ENCODE measurements at places on chromosomes 7 and 10.
A peak's percentile ranks its signal among the peaks of the same experiment; 100 is the strongest.

DNA sequence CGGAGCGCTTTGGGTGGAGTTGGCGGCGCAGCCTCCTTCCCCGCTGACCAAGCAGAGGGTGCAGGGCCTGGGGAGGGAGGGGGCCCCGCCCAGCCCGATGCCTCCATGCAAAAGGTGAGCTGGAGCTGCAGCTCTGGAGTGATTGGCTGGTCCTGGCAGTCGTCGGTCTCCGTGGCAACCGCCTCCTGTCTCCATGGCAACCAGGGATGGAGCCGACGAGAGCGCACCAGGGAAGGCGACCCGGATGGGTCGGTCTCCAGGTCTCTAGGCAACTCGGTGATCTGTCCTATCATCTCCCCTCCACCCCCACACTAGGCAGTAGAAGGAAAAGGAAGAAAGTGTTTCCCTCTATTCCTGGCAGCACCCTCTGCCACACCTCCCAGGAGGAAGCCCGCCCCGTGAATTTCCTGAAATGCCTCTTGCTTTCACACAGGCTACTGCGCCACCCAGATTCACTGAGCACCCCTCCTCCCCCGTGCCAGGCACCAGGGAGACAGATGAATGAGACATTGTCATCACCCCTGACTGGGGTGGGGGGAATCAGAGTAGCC lies 647 bp upstream of the NACAD start:
- peak; percentile 61 for DNase-seq

- DNase-seq: no peak
These were observed 898.5 kb upstream of the KCND2 start for GRCh38 chr7:119374436-119374835.

GRCh38 chr7:129470411-129470810 lies 31.9 kb upstream of the SMKR1 start:
- DNase-seq: no peak

GRCh38 chr10:74113546-74113945 lies 37.1 kb downstream of the AP3M1 start:
- DNase-seq: no peak

- no peak for DNase-seq
These were observed 708.3 kb downstream of the CCSER2 start for GRCh38 chr10:85036661-85037060.

- no peak for DNase-seq
These were observed 179.3 kb downstream of the PFKFB3 start for GRCh38 chr10:6382081-6382480.

GRCh38 chr10:59891349-59891748 lies 15.0 kb downstream of the CCDC6 start:
- no peak for DNase-seq

GRCh38 chr10:43969506-43969905 lies 320.8 kb upstream of the ZNF32 start:
- no peak for DNase-seq

GRCh38 chr7:5424749-5425506 lies 1.3 kb upstream of the TNRC18 start:
- peak; percentile 87 for DNase-seq

DNA sequence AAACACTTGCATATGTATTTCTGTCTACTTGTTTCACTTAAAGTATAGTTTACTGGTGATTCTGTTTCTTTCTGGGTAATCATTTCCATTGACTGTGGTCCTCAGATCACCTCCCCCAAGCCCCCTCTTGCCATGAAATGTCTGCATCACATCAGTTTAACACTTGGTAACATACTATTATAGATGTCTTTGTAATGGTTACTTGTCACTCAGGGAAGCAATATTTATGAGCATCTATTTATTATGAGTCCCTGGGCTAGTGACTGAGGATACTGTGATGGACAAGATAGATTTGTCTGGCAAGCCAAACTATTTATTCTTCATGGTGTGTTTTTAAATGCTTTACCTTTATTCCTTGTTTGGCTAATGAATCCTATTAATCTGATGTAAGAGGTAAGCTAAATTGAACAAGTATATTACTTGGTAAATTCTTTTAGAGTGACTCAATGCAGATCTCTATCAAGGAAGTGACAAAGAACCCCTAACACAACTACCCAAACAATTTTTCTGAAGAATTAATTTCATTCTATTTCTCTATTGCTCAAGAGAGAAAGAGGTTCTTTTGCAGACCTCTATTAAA lies 270.9 kb downstream of the RELN start:
- no peak for DNase-seq

DNA sequence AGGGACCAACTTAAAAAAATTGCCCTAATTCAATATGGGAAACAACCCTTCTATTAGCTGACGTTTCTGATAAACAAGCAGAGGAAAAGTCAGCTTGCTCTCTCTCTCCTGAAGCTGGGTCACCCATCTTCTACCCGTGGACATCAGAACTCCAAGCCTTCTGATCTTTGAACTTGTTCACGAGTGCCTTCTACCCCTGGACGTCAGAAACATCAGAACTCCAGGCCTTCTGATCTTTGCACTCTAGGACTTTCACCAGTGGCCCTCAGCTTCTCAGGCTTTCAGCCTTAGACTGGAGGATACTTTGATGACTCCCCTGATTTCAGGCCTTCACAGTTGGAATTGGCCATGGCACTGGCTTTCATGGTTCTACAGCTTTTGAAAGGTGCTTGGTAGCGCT lies 41.8 kb downstream of the AKR1C8 start:
- no peak for DNase-seq

DNA sequence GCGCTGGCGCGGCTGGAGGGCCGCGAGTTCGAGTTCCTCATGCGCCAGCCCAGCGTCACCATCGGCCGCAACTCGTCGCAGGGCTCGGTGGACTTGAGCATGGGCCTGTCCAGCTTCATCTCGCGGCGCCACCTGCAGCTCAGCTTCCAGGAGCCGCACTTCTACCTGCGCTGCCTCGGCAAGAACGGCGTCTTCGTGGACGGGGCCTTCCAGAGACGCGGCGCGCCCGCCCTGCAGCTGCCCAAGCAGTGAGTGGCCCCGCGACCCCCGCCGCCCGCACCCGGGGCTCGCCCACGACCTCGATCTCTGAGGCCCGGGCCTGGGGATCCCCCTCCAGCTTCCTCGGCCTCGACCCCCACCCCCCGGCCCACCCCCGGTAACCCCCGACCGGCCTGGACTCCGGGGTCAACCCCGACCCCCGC lies 537 bp downstream of the FOXK1 start:
- DNase-seq: peak; percentile 61

DNA sequence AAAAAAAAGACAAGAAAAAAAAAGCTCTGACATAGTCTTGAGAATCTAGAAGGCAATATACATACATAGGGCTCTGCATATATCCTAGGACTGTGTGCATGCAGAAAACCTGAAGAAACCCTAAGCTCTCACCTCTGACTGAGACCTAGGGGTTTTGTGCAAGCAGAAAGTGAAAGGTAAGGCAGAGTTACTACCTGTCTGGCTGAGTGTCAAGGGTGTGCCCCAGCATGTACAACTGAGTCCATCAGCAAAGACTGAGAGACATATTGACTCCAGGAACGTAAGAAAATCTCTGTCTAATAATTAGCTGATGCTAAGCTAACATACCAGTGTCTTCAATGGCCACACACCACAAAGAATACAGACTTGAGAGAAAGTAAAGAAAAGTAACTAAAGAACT lies 16.3 kb upstream of the HNRNPH3 start:
- no peak for DNase-seq

DNA sequence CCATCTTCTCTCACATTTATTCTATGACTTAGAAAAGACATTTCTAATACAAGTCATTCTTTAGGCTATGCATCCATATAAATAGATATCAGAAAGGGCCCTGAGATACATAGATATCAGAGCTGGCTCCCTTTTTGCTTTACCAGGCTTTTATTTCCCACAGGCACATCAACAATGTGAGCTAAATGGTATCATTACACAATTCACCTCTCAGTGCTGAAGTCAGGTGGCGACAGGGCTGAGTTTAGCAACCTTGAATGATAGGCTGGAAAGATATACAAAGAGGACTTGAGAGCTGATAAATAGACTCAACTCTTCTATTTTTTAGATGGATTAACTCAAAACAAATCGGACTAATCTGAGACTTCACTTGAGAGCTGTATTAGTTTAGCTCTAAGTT lies 189.2 kb upstream of the COL1A2 start:
- DNase-seq: no peak

- no peak for DNase-seq
These were observed 66.1 kb downstream of the AMZ1 start for GRCh38 chr7:2754086-2754485.

DNA sequence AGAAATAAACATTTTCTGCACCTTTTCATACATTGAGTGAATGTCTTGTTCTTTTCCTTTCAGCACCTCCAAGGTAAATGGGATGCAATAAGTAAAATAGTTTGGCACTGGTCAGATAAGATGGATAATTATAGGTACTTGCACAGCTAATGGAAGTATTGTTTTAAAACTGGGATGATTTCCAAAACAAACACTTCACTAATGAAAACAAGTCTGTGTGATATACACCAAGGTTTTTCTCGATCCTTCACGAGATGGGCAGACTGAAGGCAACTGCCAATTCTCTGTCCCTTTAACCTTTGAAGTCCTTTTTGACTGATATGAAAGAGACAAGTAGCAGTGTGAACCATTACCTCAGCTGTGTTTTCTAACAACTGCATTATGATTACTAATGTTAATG lies 423.8 kb downstream of the GFRA1 start:
- no peak for DNase-seq

DNA sequence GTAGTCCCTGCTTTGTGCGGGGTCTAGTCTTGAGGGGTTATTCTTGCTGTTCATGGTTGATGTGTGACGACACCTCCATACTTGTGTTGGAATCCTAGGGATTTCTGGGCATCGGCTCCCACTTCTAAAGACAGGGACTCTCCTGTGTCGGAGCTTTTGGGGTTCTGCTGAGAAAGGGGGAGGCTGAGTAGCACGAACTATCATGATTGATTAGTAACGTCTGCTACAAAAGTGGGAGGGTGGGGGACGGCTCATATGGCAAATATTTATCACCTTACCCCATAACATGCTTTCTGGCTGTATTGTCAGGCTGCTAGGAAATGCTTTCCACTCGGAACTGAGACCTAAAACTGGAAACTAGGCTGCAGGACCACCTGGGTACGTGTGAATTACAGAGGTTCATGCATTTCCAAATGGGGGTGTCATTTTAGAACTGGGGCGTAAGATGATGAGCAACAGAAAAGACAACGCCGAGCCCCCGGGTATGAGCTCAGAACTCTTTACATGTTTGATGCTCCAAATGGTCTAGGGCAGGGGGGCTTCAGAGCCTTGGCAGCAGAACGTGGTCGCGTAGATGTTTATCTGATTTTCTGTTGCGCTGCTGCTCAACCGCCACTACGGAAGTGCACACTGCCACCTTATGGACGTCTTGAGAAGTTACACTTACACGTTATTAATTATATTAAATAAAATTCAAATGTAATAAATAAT lies 15.1 kb upstream of the NME8 start:
- DNase-seq: no peak

DNA sequence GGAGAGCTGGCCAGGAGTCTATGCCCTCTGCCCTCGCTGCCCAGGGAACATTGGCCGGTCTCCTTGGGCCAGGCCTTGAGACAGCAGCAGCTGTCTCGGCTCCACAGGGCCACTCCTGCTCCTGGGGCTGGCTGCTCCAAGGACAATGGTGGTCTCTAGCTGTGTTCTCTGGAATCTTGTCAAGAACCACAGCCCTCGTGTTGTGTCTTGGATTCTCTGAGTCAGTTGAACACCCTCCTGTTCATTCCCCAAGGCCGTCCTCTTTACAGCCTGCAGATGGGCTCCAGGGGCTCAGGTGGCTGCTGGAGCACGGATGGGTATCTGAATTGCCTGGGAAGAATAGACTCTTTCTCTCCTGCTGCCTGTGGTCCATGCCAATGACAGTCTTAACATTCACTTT lies 511.1 kb downstream of the GLRX3 start:
- DNase-seq: no peak

- peak; percentile 57 for DNase-seq
These were observed 664.3 kb downstream of the KCNMA1 start for GRCh38 chr10:76973091-76974016.

- no peak for DNase-seq
These were observed 506.6 kb upstream of the FOXK1 start for GRCh38 chr7:4175346-4175973.

DNA sequence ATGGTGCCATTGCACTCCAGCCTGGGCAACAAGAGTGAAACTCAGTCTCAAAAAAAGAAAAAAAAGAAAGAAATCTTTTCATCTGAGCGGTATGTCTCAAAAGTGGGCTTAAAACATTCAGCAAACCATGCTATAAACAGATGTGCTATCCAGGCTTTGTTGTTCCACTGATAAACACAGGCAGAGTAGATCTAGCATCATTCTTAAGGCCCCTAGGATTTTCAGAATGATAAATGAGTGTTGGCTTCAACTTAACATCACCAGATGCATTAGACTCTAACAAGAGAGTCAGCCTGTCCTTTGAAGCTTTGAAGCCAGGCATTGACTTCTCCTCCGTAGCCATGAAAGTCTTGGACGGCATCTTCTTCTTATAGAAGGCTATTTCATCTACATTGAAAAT lies 23.1 kb downstream of the DYDC2 start:
- DNase-seq: no peak

DNA sequence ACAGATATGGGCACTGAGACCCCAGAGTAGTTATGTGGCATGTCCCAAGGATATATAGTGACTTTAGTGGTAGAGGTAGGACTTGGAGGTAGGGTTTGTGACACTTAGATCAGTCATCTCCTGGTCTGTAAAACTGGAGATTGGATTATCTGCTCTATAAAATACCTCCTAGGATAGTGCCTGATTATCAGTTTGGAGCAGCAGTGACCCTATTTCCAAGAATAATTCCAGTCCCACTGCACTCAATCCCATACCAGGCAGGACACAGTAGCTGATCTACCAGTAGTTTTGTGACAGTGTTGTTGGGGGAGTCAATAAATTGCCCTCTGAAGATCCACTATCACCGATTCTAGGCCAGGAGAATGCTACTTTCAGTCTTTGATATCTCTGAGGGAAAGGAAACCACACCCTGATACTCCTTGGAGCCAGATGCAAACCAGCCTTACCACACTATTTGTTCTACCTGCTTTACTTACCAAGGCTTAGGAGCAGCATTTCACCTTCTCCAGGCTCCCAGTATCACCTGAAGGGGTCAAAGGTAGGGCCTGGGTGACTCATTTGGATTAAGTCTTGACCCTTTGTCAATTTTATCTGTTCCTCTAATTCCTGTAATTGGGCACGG lies 30.6 kb downstream of the KMT2E start:
- no peak for DNase-seq

- no peak for DNase-seq
These were observed 99.8 kb downstream of the GSAP start for GRCh38 chr7:77316219-77316978.

DNA sequence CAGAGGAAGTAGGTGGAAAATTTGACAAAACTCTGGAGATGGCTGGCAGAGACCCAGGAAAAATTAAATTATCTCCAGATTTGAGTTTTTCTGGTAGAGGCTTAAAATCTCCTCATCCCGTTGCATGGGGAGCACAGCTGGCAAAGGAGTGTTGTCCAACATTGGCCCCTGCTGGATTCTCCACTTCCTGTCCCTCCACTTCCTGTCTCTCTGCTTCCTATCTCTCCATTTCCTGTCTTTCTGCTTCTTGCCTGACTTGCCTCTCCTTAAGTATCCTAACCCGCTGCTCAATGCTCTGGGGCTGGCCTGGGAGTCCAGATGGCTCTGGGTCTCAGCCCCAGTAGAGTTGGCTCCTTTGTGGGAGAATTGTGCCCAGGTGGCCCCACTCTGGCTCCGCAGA lies 65.8 kb upstream of the EMX2 start:
- DNase-seq: peak; percentile 45

- no peak for DNase-seq
These were observed 415.3 kb downstream of the RPS24 start for GRCh38 chr10:78448994-78449418.

- DNase-seq: peak; percentile 37
These were observed 65.9 kb downstream of the DGKB start for GRCh38 chr7:14836571-14837189.
